Epithelial cell of proximal tubule (primary cell): ENCODE measurements at places on chromosomes 13 and 19.

GRCh38 chr13:76048675-76049375 is 412.7 kb downstream of the LMO7 start:
- no peak for DNase-seq

GRCh38 chr19:50795664-50796073 is 5.5 kb downstream of the ACP4 start:
- no peak for DNase-seq

- DNase-seq: no peak
Measured at GRCh38 chr13:34124666-34125306, 306.8 kb downstream of the RFC3 start.

- no peak for DNase-seq
Measured at GRCh38 chr19:31125071-31125470, 224.2 kb downstream of the TSHZ3 start.

- no peak for DNase-seq
Measured at GRCh38 chr19:9806803-9807202, 12.1 kb downstream of the FBXL12 start.

GRCh38 chr19:54364775-54365257 is at the start of gene LAIR1:
LAIR1 (minus strand) TSS chr19:54364931; CDS start chr19:54364804, 127 bp downstream.
- no peak for DNase-seq

DNA sequence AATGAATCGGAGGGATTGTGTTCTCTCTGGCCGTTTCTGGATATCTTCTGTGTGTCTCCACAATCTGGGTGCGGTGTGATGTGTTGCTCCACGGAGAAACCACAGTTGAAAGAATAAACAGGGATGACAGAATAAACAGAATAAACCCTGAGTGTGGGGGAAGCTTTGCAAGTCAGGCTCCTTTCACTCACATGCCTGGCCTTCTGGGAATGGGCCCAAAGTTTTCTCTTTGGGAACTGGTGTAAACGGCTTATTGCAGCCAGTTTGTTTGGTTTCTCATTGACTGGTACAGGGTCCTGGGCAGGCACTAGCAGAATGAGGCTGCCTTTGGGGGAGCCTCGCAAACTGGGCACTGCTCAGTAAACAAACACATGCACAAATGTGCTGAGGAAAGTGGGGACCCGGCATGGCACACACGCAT is 324.7 kb downstream of the DLEU7 start:
- DNase-seq: no peak

GRCh38 chr19:39607021-39607420 is 4.7 kb downstream of the LGALS13 start:
- no peak for DNase-seq

GRCh38 chr19:38619361-38620174 is 580 bp downstream of the EIF3K start:
- no peak for DNase-seq

GRCh38 chr13:77565635-77566034 is 30.1 kb downstream of the SCEL start:
- no peak for DNase-seq

DNA sequence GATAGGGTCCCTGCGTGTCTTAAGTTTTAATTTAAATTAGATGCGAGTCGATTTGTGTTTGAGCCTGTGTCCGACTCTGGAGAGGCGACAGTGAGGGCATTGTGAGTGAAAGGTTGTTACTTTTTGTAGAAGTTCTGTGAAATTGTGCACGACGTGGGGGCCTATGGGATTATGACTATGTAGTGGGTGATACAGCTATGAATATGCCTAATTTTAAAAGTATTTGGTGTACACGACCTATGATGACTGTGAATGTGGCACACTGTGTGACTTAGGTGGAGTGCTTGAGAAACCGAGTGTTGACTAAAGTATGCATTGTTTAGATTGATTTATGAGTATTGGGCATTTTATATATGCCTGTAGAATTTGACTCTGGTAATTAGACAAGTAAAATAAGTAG is 646 bp downstream of the ZNF567 start:
- no peak for DNase-seq

GRCh38 chr19:38502410-38503076 is 69.1 kb downstream of the RYR1 start:
- DNase-seq: no peak

- no peak for DNase-seq
Measured at GRCh38 chr19:16204005-16204294, 6.2 kb downstream of the AP1M1 start.
